ENCODE measurements at places on chromosomes 2 and 18.

DNA sequence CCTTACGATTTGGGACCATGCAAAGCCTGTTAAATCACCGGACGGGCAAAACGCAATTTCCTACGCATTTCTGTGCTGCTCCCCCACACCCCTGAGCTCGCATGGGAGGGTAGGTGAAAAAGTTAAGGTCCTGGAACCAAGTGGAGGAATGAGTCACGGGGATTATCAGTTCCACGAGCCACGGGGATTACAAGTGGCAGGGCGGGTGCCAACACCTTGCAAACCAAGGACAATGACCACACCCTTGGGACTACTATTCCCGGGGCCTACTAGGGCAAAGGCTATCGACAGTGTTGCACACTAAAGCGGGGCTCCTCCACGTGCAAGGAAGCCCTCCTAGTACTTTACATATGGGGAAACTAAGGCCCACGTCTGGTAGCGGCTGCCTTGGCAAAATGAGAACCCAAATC is 447 bp downstream of the RETSAT start:
- no peak for DNase-seq

- DNase-seq: no peak
Measured at GRCh38 chr2:185567940-185568339, 170.7 kb upstream of the FSIP2 start.

GRCh38 chr2:239806276-239806675 is 218.9 kb downstream of the NDUFA10 start:
- no peak for DNase-seq

DNA sequence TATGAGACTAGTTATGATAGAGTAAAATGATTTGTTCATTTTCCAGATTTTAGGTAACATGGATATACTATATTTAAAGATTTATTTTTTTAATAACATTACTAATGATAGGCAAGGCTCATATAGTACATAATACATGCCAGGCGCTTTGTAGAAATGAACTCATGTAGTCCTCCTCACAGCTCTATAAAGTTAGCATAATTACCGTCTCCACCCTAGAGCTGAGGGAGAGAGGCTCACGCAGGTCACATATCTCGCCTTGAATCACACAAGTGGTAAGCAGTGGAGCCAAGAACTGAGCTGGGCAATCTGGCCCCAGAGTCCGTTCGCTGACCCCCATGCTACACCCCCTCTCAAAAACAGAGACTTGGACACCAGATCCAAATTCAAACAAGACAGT is 222.5 kb downstream of the FAM210A start:
- no peak for DNase-seq

All from esophagus squamous epithelium (tissue), 5 donors.